ENCODE measurements at places on chromosomes 3 and 15. TPM values are rescaled to one million over a fixed set of nuclear protein-coding genes. Genes with fewer than 3 reads are reported as not detected.

CYP1A2 gene
- total RNA-seq, result not detected

SOX14 gene
- total RNA-seq, result not detected

ZNF660 gene
- 0.22 TPM for total RNA-seq

CD200R1 gene
- total RNA-seq, result 1.1 TPM

KLHL40 gene
- total RNA-seq, result not detected

FAM107A gene
- total RNA-seq, result not detected

CHRNA5 gene
- 1.1 TPM for total RNA-seq

FES gene
- total RNA-seq, result 24.2 TPM

CPLX3 gene
- not detected for total RNA-seq

NRROS gene
- total RNA-seq, result 9.2 TPM

SLC2A2 gene
- not detected for total RNA-seq

SORD gene
- 23.8 TPM for total RNA-seq

SPTBN5 gene
- total RNA-seq, result 0.17 TPM

C3orf49 gene
- total RNA-seq, result not detected

PRSS50 gene
- total RNA-seq, result not detected

TMC3 gene
- not detected for total RNA-seq

PAK6 gene
- total RNA-seq, result not detected

GMNC gene
- total RNA-seq, result not detected

KBTBD13 gene
- not detected for total RNA-seq

GPR156 gene
- not detected for total RNA-seq

CLRN1 gene
- total RNA-seq, result not detected

MKRN3 gene
- 3.2 TPM for total RNA-seq

MAN2C1 gene
- total RNA-seq, result 247 TPM

TXNRD3 gene
- 4.6 TPM for total RNA-seq

CASR gene
- not detected for total RNA-seq

ACOX2 gene
- total RNA-seq, result not detected

MDFIC2 gene
- total RNA-seq, result not detected

POPDC2 gene
- 0.72 TPM for total RNA-seq

CCNB2 gene
- 98.2 TPM for total RNA-seq

GPR15 gene
- 0.25 TPM for total RNA-seq

GOLGA6B gene
- total RNA-seq, result not detected

GPD1L gene
- total RNA-seq, result 10.8 TPM

HYAL1 gene
- total RNA-seq, result not detected

TM4SF4 gene
- not detected for total RNA-seq

STRA6 gene
- not detected for total RNA-seq

CPNE9 gene
- not detected for total RNA-seq

ZMYND10 gene
- 0.54 TPM for total RNA-seq

GPR87 gene
- total RNA-seq, result 0.19 TPM

GUCA1C gene
- total RNA-seq, result not detected

C3orf20 gene
- 0.17 TPM for total RNA-seq

HEXA gene
- 49.3 TPM for total RNA-seq

IGF1R gene
- 26.6 TPM for total RNA-seq

RAB6B gene
- not detected for total RNA-seq

CNTN3 gene
- total RNA-seq, result not detected

HYKK gene
- total RNA-seq, result 3.4 TPM

P3H2 gene
- not detected for total RNA-seq

All from activated naive CD4-positive, alpha-beta T cell treated with anti-CD3 and anti-CD28 coated beads for 36 hours (primary cell).